Right atrium auricular region (tissue), 2 donors: ENCODE measurements at places on chromosomes 4 and X. TPM values are rescaled to one million over a fixed set of nuclear protein-coding genes. Genes with fewer than 3 reads are reported as not detected.

PPEF2 gene
- not detected for total RNA-seq

GAR1 gene
- total RNA-seq, result 6.2 TPM

DCAF12L2 gene
- 0.15 TPM for total RNA-seq

VGLL1 gene
- total RNA-seq, result not detected

MAGEC2 gene
- total RNA-seq, result not detected

SHOX gene
- not detected for total RNA-seq

AIMP1 gene
- total RNA-seq, result 19.2 TPM

GATA1 gene
- 0.20 TPM for total RNA-seq

H2BW2 gene
- total RNA-seq, result not detected

ARR3 gene
- not detected for total RNA-seq

ZNF630 gene
- total RNA-seq, result 3.9 TPM

ARL13A gene
- total RNA-seq, result not detected

PNCK gene
- total RNA-seq, result 42.4 TPM

NEIL3 gene
- 0.52 TPM for total RNA-seq

ARHGAP6 gene
- 9.4 TPM for total RNA-seq

GPR119 gene
- total RNA-seq, result not detected

AWAT2 gene
- not detected for total RNA-seq

FATE1 gene
- not detected for total RNA-seq
